ENCODE measurements at places on chromosomes 3 and 15. TPM values are rescaled to one million over a fixed set of nuclear protein-coding genes. Genes with fewer than 3 reads are reported as not detected.

The UPK1B gene
- total RNA-seq: not detected

The PCOLCE2 gene
- total RNA-seq: 29.4 TPM

The BOC gene
- total RNA-seq: 2.4 TPM

The CPNE4 gene
- not detected for total RNA-seq

The CD200R1 gene
- total RNA-seq: not detected

The CHRNA7 gene
- total RNA-seq: not detected

The RPL15 gene
- total RNA-seq: 3,101 TPM

The GOLGA8S gene
- not detected for total RNA-seq

The PLCH1 gene
- total RNA-seq: 0.09 TPM

The MNS1 gene
- 1.3 TPM for total RNA-seq

The CLDN18 gene
- total RNA-seq: not detected

The PTH1R gene
- total RNA-seq: not detected

The PXYLP1 gene
- total RNA-seq: 5.9 TPM

The CNTN3 gene
- total RNA-seq: 0.97 TPM

The NMD3 gene
- 97.0 TPM for total RNA-seq

The FAM131A gene
- 38.7 TPM for total RNA-seq

The P2RY13 gene
- total RNA-seq: not detected

The SAMD7 gene
- not detected for total RNA-seq

The PPP1R14D gene
- total RNA-seq: not detected

The TF gene
- total RNA-seq: under 0.01 TPM

The EPHA3 gene
- 17.0 TPM for total RNA-seq

The CMTM8 gene
- not detected for total RNA-seq

The GPR149 gene
- not detected for total RNA-seq

The SLC51A gene
- not detected for total RNA-seq

The TYRO3 gene
- total RNA-seq: 9.6 TPM

The AADACL2 gene
- not detected for total RNA-seq

The THRB gene
- not detected for total RNA-seq

The GRAMD1C gene
- 2.1 TPM for total RNA-seq

The PPP4R2 gene
- 124 TPM for total RNA-seq

The AP4E1 gene
- total RNA-seq: 15.4 TPM

The OR5K4 gene
- total RNA-seq: not detected

The NUP210 gene
- 0.30 TPM for total RNA-seq

The ST3GAL6 gene
- total RNA-seq: 14.3 TPM
